NCI-H187 (cell line): ENCODE measurements at places on chromosomes 12 and 14.

DNA sequence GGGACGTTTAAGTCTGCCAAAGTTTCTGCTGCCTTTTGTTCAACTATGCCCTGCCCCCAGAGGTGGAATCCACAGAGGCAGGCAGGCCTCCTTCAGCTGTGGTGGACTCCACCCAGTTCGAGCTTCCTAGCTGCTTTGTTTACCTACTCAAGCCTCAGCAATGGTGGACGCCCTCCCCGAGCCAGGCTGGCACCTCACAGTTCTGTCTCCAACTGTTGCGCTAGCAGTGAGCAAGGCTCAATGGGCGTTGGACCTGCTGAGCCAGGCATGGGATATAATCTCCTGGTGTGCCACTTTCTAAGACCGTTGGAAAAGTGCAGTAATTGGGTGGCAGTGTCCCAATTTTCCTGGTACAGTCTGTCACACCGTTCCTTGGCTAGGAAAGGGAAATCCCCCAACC lies 444.7 kb downstream of the FLRT2 start:
- DNase-seq = no peak

- DNase-seq = no peak
These were observed 85.9 kb downstream of the TMEM117 start for GRCh38 chr12:43921666-43922337.

DNA sequence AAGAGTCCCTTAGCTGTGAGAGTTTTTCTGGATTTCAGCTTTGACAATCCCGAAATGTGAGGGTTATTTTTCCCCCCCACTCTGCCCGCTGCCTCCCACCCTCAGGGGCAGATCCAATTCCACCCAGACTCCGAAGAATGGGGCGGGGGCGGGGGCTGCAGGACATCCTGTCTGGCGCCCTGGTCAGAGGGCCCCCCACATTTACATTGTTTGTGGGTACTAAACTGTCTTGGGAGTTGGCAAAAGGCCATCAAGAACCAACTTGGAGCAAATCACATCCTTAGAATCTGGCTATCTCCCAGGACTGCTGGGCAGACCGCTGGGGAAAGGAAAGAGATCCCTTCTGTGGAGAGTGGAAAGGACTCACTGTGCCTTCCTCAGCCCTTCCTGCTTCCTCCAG lies 2.4 kb downstream of the EMP1 start:
- no peak for DNase-seq

- no peak for DNase-seq
These were observed 8.0 kb downstream of the CCDC198 start for GRCh38 chr14:57485635-57486034.

DNA sequence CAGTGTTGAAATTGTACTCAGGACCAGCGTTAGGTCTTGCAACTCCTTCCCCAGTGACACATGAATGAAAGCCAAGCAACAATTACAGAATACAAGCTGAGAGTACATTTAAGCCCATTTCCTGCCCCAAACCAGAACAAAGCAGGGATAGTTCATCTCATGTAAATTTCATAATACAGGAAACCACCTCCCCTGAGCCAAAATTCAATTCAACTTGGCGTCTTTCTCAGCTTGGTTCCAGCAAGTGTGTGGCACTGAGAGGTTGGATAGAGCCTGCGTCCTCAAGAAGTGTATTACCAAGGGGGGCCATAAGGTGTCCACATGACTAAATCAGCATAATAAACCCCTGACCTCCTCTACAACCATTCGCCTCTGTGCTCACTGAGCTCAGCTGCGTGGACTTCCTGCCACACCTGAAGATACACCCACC lies 278.9 kb upstream of the CRY1 start:
- no peak for DNase-seq

GRCh38 chr12:22268406-22268805 lies 66.1 kb downstream of the ST8SIA1 start:
- DNase-seq = no peak

- no peak for DNase-seq
These were observed 857.0 kb downstream of the DIO2 start for GRCh38 chr14:79354336-79354735.

- DNase-seq = no peak
These were observed 101.5 kb upstream of the CCDC91 start for GRCh38 chr12:28088566-28089272.

DNA sequence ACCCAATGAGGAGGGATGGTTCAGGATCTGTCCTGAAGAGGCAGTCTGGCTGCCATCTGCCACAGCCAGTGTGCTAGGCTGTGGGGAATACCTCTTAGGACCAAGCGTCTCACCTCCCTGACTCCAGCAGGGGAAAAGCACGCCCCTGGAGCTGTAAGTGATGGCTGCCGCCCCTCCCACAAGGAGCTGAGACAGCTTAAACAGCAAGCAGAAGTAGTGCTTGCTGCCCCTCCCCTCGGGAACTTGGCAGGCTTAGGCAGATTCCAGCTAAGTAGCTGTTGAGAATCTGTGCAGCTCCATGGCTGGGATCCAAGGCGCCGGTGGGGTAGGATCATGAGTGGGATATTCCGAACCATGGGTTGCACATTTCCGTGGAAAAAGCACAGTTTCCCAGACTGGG lies 360.4 kb upstream of the MDGA2 start:
- no peak for DNase-seq

DNA sequence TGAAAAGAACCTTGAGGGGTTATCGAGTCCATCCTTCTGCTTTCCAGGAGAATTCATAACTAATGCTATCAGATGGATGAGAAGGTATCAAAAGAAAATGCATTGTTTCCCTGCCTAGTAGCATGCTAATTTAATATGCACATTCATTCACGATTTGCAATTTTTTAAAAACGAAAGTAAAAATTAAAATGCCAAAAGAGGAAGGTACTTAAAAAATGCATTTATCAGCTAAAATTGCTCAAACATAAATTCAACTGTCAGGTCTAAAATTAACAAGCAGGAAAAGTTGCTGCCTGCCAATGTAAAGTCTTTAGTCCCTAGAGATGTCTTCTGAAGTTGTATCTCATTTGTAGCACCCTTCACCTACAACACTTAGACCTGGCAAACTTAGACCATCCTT lies 7.9 kb downstream of the ATF7 start:
- no peak for DNase-seq

DNA sequence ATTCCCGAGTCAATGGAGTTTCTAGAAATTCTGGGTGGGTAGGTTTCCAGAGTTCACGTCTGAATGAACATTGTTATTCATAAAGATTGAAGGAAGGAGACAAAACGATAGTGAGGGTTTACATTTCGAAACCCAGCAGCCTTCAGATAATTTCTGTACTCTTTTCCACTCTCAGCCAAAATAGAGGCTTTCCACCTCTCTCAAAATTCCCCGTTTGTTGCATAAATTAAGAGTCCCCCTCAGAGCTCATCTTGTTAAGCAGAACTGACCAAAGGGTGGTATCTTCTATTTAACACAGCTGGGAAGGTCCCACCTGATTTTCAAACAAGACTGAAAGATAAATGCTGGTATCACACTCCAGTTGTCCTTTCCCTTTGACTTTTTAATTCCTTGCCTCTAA lies 21.5 kb upstream of the YARS2 start:
- no peak for DNase-seq

DNA sequence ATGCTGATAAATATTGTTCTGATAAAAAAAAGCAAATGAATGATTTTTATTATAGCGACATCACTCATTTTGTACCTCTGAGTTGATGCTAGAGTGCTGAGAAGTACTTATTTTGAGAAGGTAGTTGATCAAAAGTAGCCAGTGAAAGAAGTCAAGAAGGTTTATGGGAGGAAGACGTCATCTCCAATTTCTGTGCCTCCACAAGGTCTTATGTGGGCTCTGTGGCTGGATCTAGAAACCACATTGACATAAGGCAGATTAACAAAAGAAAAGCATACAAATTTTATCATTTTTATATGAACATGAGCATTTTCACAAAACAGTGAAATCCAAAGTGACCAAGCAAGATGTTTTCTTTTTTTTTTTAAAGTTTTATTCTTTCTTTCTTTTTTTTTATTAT lies 289.5 kb upstream of the FAR2 start:
- DNase-seq = no peak

- no peak for DNase-seq
These were observed 134.8 kb upstream of the FUT8 start for GRCh38 chr14:65277580-65278270.

- DNase-seq = no peak
These were observed 2.5 kb downstream of the USP44 start for GRCh38 chr12:95548539-95549391.

DNA sequence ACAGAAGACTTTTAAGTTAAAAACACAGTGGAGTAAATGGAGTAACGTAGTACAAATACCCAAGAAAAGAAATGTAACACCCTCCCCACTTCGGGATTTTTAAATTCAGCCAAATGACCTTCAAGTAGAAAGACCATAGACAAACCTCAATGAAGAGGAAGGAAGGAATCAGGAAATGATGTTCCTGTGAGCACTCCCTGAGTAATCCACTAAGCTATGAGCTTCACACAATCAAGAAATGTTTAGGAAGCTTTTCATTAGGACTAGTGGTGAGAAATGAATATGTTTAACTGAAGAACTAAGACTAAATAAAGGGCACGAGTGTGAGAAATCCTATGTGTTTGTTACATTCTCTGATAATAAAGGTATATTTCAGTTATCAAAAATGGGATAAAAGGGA lies 10.1 kb downstream of the TCL1A start:
- no peak for DNase-seq

DNA sequence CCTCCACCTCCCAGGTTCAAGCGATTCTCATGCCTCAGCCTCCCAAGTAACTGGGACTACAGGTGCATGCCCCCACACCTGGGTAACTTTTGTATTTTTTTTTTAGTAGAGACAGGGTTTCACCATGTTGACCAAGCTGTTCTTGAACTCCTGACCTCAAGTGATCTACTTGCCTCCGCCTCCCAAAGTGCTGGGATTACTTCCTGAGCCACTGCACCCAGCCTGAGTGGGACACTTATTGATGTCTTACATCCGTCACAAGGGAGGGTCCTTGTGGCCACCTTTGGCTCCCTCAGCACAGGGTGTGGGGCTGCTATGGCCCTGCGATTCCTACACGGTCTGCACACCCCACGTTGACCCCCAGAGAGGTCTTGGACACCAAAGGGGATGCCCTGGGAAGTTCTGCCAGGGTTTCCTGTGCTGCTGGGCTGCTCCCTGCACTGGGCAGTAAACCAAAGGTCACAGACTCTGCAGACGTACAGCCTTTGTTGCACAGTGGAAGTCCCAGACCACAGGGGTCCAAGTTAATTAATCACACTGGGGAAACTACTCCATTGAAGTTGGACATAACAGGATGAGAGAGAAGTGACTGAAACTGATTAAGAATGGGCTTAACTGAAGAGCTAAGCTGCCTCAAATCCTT lies 95.7 kb downstream of the SAMD4A start:
- DNase-seq = no peak

DNA sequence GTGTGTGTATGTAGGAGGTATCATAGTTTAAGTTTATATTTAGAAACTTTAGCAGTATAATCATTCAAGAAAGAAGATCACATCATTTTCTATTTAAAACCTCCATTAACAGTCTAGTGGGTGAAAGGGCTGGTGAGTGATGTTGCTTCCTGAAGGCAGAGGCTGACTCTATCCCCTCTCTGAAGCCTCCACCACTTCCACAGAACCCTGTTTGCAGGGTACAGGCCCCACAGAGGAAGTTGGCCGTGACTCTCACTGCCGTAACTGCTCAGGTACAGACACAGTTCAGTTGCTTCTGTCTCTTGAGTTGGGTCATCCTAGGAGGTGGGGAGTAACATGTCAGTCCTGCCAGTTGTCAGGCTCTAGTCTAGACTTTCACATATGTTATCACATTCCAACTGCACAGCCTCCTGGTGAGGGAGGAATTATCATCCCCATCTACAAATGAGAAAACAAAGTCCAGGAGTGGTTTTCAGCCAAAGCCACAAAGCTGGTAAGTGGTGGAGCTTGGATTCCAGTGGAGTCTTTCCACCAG lies 31.5 kb downstream of the CFL2 start:
- no peak for DNase-seq

- no peak for DNase-seq
These were observed 136.8 kb downstream of the KCNA5 start for GRCh38 chr12:5180496-5180895.

DNA sequence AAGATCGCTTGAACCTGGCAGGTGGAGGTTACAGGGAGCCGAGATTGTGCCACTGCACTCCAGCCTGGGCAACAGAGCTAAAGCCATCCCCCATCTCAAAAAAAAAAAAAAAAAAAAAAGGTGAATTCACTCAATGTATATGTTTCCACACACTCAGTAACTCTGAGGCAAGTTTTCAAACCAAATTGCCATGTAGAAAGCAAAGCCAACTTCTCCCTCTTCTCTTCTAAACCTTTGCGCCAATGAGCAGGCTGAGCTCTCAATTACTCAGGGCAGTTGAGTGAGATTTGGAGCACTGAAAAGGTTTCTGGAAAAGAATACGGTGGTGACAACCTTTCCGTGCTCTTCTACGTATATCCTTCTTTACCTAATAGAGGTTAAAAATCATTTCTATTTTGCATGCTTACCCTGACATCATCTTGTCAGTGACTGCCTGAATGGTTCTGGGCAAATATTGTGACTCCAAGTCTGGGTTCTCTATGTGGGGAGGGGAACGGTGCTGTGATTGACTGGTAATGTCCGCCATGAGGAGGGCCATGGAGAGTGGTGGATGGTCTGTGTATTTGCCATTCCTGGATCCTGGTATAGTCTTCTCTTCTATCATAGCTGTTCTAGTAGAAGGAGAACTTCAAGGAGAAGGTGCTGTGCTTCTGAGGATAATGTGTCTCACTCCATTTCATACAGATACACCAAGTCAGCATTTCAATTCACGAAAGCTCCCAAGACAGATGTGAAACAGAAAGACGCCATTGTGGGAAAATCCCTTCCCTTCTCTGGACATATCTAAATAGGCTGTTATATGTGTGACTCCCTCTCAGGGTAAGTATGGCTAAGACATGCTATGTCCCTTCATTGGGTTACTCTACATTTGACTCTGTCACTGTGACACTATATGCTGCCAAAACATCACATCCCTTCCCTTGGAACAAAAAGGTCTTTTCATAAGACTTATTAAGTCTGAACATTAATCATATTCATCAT lies 46.2 kb upstream of the MED13L start:
- DNase-seq = no peak

GRCh38 chr14:74959596-74960180 lies 4.3 kb upstream of the PGF start:
- no peak for DNase-seq

- no peak for DNase-seq
These were observed 29.8 kb downstream of the BRMS1L start for GRCh38 chr14:35855876-35856481.

DNA sequence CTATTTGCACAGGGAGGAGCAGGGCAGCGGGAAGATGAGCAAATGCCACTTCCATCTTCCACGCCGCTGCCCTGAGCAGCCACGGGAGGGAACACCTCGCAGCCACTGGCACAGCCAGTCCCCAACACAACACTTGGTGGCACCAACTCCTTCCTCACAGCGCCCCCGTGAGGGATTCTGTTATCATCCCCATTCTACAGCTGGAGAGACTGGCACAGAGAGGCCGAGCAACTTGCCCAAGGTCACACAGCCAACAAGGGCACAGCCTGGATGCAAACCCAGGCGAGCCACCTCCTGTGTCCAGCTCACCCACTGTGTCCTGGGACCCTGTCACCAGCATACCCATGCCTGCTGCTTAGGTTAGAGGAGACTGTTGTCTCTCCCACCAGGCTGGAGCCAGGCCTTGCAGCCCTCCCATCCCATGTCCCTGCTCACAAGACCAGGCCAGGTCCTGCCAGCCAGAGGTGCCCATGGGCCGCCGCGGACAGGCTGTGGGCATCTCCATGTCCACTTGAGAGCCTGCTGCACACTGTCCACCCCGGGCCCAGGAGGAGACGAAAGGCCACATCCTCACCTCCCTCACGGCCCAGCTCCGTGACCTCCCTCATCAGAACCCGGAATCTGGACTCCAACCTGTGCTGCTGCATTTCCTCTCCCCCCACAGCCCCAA lies 57.0 kb downstream of the NCOR2 start:
- no peak for DNase-seq

- DNase-seq = no peak
These were observed 91.1 kb upstream of the FUT8 start for GRCh38 chr14:65321370-65321875.
